B cell (primary cell): ENCODE measurements at places on chromosomes 2 and 18. TPM values are rescaled to one million over a fixed set of nuclear protein-coding genes. Genes with fewer than 3 reads are reported as not detected.

The RAB27B gene
- 0.01 and 0.04 TPM in 2 replicates for polyA plus RNA-seq

The AOX1 gene
- 0.18 TPM in 1 of 2 replicates, not detected in the other for polyA plus RNA-seq

The BMP10 gene
- polyA plus RNA-seq = not detected in 2 replicates

The ACMSD gene
- polyA plus RNA-seq = not detected in 2 replicates

DNA sequence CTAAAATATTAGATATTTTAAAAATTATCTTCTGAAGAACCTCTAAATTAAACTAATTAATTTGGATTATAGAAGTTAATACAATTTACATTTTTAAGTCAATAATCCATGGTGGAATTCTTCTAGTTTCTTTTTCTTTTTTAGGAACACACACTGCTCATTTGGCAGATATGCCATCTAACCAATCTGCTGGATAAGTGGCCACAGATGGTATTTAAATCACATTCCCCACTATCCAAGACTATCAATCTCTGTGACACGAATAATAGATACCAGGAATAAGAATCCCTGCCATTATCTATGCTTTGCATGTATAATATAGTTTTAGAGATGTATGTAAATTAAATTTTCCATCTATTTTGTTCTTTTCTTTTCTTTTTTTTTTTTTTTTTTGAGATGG, 58.5 kb downstream of the CABYR start:
- H3K4me1 ChIP-seq = no peaks in the 10 kb centered on the region
- H3K4me3 ChIP-seq = no peak overlapping the region
- no peak for DNase-seq
- no peaks in the 10 kb centered on the region for H3K36me3 ChIP-seq
- H3K27me3 ChIP-seq = no peaks in the 10 kb centered on the region
- no peak overlapping the region for H3K27ac ChIP-seq

- no peak for DNase-seq
- H3K4me3 ChIP-seq = no peak overlapping the region
- no peaks in the 10 kb centered on the region for H3K4me1 ChIP-seq
- no peak overlapping the region for H3K27ac ChIP-seq
- no peaks in the 10 kb centered on the region for H3K36me3 ChIP-seq
- no peaks in the 10 kb centered on the region for H3K27me3 ChIP-seq
Observed at GRCh38 chr18:22210311-22210754, 40.9 kb downstream of the GATA6 start.

DNA sequence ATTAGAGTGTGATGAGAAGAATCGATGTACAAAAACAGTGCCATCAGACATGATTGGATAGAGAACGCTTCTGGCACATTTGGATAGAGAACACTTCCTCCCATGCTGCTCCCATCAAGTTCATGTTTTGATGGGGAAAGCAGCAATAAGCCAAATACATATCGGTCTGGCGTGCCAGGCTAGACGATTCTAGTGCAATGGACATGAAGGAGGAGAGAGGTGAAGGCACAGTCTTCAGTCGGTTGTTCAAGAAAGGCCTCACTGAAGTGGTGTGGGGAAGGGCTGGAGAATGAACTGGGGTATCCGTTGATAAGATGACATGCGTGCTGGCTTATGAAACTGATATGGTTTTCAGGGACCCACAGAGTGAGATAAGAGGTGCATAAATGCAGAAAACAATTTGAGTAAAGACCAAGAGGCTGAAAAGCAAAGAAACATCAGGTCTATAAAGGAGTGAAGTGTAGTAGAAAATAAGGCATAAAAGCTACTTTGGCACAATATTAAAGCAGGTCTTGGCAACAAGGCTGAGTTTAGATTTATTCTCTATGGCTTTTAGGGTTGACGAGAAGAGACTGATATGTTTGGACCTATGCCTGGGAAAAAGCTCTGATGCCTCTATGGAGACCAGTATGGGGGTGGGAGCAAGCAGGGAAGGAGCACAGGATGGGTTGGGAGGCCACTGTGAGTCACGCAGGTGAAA, 117.6 kb upstream of the PIEZO2 start:
- no peak overlapping the region for H3K4me3 ChIP-seq
- no peaks in the 10 kb centered on the region for H3K27me3 ChIP-seq
- no peak for DNase-seq
- no peak overlapping the region for H3K27ac ChIP-seq
- H3K36me3 ChIP-seq = no peaks in the 10 kb centered on the region

DNA sequence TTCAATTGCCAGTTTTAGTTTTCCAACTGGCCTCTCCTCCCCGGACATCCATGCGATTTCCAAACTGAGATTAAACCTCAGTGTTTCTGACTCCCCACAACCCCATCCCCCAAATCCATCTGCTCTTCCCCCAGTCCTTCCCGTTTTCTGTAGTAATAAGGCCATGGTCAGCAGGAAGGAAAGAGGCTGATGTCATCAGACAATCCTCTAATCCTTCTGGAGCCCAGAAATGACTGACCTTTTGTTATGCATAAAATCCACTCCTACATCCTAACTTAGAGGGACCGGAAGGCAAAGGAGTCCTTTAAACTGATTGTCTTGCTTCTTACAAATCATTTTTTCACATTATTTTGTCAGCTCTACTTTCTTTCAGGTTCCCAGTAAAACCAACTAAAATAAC, 155.8 kb downstream of the INO80D start:
- H3K27me3 ChIP-seq = no peaks in the 10 kb centered on the region
- no peaks in the 10 kb centered on the region for H3K36me3 ChIP-seq
- H3K4me1 ChIP-seq = peaks cover 6% of the 10 kb centered on the region

DNA sequence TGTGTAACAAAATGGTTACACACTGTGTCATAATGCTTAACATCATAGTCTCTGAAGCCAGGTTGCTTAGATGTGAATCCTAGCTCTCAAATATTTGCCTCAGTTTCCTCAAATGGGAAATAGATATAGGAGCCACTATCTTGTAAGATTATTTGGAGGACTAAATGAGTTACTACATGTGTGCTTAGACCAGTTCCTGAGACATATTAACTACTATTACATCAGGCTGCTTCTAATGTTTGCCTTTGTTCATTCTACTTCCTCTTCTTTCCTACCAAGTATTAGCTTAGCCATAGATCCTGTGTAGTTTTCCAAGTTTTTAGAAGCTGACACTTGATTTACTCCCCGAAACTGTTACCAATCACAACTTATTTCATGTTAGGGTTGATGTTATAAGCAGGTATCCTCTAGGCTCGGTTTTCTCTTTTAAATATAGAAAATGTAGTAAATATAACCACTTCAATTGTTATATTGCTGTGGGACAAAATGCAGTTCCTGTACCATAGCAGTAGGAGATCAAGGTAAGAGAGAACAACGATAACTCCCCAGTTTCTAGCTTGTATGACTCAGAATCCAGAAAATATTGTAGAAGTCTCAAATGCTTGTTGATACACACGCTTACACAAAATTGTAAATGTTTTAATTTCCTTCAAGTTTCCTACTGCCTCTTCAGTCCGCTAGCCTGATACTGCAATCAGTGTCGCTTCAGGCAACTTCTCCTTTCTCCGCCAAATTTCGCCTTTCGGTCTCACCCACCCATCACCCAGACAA, 751 bp upstream of the DNAJC10 start:
- H3K4me1 ChIP-seq = peaks cover 46% of the 10 kb centered on the region
- no peak for DNase-seq
- H3K4me3 ChIP-seq = peak overlapping the region; percentile 82
- H3K36me3 ChIP-seq = no peaks in the 10 kb centered on the region
- H3K27me3 ChIP-seq = no peaks in the 10 kb centered on the region

GRCh38 chr18:69158944-69159343, 241.7 kb upstream of the DOK6 start:
- H3K27ac ChIP-seq = no peak overlapping the region
- H3K4me3 ChIP-seq = no peak overlapping the region
- DNase-seq = no peak
- H3K36me3 ChIP-seq = no peaks in the 10 kb centered on the region

GRCh38 chr2:113341191-113341869, 62.6 kb upstream of the PAX8 start:
- no peak overlapping the region for H3K27ac ChIP-seq
- no peaks in the 10 kb centered on the region for H3K4me1 ChIP-seq
- DNase-seq = no peak
- H3K4me3 ChIP-seq = no peak overlapping the region

DNA sequence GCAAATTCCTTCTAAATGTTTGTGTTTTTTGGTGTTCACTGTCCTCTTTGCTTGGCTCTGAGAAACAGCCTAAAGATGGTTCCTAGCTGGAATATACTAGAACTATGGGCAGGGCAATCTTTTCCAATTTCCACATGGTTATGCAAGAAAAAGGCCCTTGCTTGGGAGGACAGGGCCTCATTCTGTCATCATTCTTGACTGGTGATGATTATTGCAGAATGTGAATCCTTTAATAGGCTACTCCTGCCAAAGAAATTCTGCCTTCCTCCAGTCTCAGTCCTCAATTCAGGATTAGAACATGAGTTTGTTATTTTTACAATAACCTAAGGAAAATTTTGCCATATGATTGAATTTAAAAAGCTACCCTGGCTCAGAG, 218.7 kb downstream of the HNMT start:
- no peaks in the 10 kb centered on the region for H3K27me3 ChIP-seq
- H3K27ac ChIP-seq = no peak overlapping the region
- DNase-seq = no peak
- no peak overlapping the region for H3K4me3 ChIP-seq
- no peaks in the 10 kb centered on the region for H3K4me1 ChIP-seq
- H3K36me3 ChIP-seq = no peaks in the 10 kb centered on the region
